Activated CD4-positive, alpha-beta T cell treated with anti-CD3 and anti-CD28 coated beads, Interleukin-2, amount 50 U/mL, for 48 hours (primary cell): ENCODE measurements at places on chromosomes 5 and 9.

GRCh38 chr5:115070737-115071136, 99.0 kb downstream of the TRIM36 start:
- no peak for DNase-seq

DNA sequence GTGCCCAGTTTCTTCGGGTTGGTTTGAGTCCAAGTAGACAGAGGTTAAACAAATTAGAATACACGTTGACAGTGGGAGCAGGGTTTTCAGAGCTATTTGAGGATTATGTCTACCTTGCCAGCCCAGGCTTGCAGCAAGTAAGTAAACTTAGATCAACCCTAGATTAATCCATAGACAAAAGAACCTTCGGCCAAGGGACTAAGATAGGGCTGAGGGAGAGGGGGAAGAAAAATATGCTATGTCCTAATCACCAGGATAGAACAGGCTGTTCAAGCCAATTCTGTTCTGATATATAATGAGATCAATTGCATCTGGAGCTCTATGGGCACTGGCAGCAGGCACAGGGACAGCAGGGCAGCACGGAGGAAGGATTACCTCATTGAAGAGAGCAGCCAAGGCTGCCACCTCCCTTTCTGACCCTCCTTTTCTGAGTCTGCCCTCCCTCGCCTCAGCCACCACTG, 377.7 kb downstream of the PIK3R1 start:
- DNase-seq = no peak

- no peak for DNase-seq
These were observed 18.3 kb upstream of the ERAP1 start for GRCh38 chr5:96826071-96826470.

- DNase-seq = no peak
These were observed 571.7 kb downstream of the KCTD16 start for GRCh38 chr5:144742361-144742760.

DNA sequence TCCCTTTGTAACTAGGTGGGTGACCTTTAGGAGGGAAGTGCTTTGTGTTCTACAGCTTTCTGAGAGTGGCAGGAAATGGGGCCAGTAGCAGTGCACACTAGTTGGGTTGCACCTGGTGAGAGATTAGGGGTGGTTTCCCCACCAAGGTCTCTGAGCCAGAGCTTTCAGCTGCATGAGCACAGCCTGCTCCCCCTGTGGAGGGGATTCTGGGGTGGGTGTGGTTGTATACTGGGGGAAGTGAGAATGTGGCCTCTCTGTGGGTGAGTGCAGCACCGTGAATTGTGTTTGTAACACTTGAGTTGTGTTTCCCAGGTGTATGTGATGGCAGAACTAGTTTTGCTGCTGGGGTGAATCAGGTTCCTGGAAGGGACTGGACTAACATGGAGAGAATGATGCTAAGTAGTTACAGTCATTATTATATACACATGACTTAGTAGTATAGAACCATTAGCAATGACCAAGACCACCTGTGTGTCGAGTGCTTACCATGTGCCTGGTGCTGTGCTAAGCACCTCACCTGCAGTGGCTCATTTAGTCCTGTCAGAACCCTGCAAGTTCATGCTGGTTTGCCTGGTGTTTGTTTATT, 11.8 kb upstream of the CXXC5 start:
- peak; percentile 52 for DNase-seq

DNA sequence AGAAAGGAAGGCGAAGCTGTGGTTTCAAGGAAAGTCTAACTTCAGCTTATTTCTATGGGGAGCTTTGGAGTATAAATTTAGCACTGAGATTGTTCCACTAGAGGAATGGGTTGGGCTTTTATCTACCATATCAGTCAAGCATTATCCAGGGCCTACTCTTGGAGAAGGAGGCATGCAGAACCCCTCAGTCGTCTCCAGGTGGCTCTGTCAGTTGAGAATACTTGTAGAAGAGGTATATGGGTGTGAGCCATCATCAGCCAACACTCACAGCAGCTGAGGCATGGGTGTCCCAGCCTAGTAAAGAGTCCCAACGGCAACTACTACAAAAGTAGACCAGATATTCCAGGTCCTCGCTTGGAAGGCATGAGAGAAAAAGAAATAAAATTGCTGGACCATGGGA, 548.5 kb upstream of the GRAMD2B start:
- no peak for DNase-seq

DNA sequence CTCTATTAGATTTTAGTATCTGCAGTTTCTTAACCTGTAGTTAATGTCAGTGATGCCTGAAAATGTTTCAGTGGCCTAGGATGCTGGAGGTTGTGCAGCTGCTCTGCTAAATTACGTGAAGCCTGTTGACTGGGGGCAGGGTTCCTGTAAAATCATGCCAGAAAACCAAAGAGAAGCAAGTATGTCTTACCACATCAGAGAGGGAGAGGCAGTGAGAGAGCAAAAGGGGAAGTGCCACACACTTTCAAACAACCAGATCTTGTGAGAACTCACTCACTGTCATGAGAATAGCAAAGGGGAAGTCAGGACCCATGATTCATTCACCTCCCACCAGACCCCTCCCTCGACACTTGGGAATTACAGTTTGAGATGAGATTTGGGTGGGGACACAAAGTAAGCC, 83.9 kb upstream of the CYLC2 start:
- no peak for DNase-seq

DNA sequence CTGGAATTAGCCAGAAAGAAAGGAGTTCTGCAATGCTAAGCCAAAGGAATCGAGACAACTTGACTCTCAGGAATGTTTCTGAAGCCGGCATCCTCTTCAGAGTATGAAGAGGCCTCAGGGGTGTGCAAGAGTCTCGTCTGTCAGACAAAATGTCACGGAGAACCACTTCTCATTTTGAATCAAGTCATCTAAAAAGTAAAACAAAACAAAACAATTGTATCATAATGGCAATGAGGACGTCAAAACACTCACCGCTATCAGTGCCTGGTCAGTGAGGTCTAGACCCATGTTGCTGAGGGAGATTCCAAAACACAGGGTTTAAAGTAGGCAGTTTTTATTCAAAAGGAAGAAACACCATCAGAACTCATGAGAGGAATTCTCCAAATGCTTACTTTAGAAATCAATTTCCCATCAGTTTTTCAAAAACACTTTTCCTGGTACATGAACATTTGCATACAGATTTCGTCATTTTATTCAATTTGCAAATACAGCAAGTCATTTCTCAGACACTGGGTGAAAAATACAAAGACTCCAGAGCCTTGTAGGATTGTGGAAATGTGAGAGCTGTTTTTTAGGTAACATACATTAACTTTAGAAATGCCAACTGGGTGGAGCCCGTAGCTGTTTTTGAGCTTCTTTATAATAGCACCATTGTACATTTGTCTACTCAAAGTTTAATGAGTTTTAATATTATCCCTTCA, 89.5 kb upstream of the MAP3K1 start:
- DNase-seq = no peak

- DNase-seq = no peak
These were observed 3.5 kb downstream of the PRXL2C start for GRCh38 chr9:96651626-96652025.

DNA sequence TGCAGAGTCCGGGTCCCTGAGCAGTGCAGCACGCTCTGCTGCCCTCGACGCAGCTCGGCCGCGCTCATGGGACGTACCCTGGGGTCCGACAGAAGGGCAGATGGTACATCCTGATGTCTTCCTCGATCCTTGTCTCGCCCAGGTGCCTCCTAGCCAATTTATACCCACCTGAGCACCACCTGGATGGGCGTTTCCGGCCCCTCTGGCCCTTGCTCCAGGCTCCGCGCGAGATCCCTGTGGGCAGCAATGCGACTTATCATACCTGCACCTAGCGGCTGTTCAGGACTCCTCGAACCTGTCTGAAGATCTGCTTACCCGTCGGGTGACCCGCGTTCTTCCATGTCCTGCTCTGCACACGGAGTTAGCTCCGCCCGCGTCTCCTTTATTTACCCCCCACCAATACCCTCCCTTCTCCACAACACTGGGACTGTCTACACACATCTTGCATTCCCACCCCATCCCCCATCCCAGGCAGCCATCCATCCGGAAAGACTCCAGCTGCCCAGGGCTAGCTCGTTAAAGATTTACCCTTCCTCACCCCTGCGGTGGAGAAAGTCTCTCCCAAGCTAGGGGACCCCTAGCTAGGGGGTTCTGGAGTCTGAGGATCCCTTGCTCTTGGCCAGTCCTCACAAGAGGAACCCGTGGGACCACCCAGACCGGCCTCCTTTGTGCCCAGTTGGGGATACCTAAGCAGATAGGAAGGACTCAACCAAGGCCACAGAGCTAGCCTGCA, at the start of gene KIF12:
KIF12 (minus strand) TSS at position 357 of the 733 bp plus-strand sequence; CDS start at position 341, 16 bp downstream.
- no peak for DNase-seq

- DNase-seq = no peak
These were observed 26.1 kb downstream of the PWWP2A start for GRCh38 chr5:160092960-160093707.

DNA sequence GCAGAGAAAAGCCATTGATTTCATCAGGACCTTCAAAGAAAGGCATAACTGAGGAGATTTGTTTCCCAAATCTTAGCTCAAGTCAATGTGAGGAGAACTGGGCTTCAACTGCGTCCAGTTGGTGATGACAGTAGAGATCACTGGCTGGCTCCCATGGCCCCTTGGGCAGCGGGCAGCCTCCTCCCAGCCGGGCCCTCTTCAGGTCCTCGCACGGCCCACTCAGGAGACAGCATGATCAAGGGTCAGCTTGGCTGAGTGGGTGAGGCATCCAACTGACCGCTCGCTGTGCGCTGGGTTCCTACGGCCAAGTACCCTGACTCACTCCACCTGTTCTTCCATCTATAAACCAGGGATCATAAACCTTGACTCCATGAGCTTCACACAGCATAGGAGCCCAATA, 274.0 kb downstream of the NSG2 start:
- DNase-seq = no peak

GRCh38 chr9:26205261-26205660, 527.0 kb upstream of the TUSC1 start:
- no peak for DNase-seq

DNA sequence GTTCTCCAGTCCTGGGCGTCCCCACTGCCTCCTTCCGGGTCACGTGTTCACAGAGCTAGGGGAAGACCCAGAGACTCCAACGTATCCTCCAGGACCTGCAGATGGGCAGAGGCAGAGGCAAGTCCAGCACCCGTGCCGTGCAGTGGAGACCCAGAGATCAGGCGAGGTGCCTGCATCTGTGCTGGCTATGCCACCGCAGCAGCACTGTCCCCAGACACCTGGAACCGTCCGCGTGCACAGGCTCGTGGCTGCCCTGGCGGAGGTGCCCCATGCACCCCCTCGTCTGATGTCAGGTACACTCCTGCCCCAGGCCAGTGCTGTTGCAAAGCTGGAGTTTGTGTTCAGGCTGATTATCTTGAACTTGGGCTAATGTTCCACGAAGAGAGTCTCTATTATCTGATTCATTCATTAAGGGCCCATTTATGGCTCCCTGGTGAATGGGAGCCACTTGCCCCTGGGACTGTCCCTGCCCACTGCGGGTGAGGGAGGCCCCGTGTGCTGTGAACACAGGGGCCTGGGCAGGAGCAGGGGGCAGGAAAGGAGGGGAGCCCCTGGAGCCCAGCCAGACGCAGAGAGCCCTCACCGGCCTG, 13.7 kb downstream of the IRX4 start:
- DNase-seq = no peak

DNA sequence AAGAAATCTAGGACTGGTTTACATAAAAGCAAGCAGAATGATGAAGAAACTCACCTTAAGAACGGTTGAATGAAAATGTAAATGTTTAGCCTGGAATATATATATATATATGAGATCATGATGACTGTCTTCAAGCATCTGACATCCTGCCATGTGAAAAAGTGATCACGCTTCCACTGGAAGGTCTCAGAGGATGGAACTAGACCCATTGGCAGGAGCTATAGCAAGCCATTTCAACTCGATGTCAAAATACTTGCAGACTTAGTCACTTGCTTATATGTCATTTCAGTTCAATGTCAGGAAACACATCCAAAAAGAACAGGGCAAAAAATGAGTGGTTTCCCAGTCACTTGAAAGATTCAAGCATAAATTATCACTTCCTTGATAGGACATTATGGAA, 22.2 kb upstream of the TMEM161B start:
- DNase-seq = no peak

- DNase-seq = no peak
These were observed 80.0 kb downstream of the TMEM215 start for GRCh38 chr9:32863291-32863690.

DNA sequence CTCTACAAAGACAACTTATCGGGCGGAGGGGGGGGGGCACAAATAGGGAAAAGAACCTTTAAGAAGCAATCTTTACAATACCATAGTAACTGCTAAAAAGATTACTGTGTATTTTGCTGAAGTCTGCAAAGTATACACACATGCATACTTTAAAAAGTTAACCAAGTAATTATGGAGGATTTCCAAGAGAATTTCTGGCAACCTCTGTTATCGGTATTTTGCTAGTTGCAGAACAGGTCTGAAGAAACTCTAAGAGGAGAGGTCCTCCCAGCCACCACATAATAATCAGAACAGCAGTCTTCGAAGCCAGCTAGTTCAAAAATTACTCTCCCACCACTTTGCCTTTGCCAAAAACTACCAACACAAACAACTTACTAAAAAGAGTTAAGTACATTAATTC, 56.1 kb downstream of the UBAP2 start:
- DNase-seq = no peak
